ENCODE measurements at places on chromosomes 13 and 19.

DNA sequence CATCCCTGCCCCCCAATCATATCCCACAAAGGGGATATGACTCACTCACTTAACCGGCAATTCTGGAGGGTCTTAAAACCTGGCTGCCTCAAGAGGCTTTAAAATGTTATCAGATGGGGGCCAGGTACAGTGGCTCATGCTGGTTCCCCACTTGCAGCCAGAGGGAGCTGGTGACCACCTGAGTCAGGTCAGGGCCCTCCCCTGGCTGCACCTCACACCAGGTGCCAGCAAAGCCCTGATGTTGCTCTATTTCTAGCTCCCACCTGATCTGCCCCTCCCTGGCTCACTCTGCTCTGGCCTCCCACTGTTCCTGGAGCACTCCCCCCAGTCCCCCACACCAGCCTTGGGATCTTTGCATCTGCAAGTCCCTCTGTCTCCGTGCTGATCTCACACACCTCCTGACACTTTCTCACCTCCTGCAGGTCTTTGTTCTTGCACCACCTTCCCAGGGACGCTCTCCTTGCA, 14.2 kb downstream of the HPN start:
- no peak for DNase-seq

DNA sequence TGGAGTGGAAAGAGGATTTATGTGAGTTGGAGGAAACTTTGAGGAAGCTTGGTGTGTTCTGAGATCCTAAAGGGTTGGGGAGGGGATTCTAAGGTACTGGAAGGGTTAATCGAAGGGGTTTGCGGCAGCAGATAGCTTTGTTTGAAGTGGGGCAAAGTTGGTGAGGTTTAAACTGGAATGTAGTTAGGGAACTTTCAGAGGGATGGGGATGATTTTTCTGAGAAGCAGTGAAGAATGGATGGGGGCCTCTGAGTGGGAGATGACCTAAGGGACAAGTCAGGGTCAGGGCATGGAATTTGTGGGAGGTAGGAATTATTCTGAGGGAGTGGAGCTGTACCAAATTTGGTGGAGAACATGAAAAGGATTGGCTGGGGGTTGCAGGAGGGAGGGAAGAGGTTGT, 3.9 kb downstream of the SAE1 start:
- DNase-seq, result no peak

DNA sequence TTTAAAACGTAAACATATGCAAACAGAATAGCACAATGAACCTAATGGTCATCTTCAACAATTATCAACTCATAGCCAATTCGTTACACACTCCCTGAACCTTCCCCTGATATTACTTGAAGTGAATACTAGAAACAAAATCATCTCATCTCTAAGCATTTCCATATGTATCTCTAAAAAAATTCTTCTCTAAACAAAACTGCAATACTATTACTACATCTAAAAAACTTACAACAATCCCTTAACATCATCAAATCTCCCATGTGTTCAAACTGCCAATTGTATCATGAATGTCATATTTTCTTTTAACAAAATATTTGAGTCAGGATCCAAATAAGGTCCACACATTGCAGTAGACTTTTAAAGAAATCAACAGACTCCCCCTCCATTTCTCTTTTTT, 61.4 kb downstream of the FRY start:
- no peak for DNase-seq

GRCh38 chr19:46426506-46427162, 2.1 kb downstream of the PNMA8C start:
- no peak for DNase-seq

GRCh38 chr19:4691373-4691772, 21.2 kb upstream of the MYDGF start:
- DNase-seq, result no peak

- DNase-seq, result no peak
Observed at GRCh38 chr19:17127671-17128070, 52.1 kb downstream of the MYO9B start.

GRCh38 chr13:46113596-46113995, 8.8 kb upstream of the CPB2 start:
- no peak for DNase-seq

DNA sequence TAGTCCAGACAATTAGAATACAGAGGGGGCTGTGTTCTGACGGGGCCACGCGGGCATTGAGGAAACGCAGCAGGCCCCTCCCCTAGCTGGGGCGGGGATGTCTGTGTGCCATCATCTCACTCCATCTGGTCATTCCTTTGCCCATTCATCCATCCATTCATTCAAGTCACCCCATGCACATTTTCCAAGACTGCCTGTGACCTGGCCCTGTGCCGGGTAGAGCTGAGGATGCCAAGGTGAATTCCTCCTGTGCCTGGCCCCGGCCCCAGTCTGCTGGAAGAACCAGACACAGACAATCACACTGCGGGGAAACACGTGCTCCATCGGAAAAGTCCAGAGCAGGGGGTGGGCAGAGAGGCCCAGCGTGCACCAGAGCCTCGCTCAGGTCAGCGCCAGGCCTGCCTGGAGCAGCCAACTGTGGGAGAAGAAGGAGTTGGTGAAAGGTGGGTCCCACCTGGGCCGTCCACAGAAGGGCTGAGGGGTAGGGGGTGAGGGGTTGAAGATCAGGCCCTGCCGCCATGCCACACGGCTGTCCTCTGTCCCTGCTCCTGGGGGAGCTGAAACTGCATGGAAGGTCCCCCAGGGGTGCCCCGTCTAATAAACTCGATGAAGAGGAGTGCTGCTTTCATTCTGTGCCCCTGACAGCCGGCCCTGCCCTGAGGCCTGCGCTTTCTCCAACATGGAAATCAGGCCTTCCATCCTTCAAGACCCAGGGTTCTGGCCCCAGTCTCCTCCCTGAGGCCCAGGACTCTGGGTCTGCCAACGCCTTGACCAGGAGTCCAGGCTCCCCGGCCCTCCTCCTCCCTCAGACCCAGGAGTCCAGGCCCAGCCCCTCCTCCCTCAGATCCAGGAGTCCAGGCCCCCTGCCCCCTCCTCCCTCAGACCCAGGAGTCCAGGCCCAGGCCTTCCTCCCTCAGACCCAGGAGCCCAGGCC, 1.6 kb upstream of the CACNG6 start:
- no peak for DNase-seq

DNA sequence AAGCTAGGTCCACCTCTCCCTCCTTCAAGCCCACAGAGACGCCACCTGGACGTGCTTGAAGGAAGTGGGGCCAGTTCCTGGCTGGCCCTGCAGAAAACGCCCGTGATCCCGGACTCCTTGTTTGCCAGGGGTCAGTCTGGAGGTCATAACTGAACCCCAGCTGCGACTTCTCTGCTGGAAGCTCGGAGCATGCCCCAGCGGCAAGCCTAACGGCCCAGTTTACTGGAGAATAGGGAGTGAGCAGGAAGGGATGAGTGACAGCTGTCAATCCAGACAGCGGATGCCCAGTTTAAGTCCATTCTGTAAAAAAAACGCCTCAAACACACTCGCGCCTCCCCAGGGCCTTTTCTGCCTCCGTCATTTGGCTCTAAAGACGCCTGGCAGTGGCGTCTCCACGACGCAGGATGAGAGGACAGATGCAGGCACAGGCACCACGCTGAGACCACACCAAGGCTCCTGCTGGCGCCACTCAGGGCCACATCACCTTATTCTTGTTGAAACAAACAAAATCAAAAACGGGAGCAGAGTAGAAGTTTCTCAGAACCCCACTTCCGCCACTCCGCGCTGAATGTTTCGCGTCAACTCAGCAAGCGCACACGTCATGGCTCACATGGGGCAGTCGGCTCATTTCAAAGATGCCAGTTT, 57.6 kb downstream of the RASA3 start:
- peak; percentile 57 for DNase-seq

DNA sequence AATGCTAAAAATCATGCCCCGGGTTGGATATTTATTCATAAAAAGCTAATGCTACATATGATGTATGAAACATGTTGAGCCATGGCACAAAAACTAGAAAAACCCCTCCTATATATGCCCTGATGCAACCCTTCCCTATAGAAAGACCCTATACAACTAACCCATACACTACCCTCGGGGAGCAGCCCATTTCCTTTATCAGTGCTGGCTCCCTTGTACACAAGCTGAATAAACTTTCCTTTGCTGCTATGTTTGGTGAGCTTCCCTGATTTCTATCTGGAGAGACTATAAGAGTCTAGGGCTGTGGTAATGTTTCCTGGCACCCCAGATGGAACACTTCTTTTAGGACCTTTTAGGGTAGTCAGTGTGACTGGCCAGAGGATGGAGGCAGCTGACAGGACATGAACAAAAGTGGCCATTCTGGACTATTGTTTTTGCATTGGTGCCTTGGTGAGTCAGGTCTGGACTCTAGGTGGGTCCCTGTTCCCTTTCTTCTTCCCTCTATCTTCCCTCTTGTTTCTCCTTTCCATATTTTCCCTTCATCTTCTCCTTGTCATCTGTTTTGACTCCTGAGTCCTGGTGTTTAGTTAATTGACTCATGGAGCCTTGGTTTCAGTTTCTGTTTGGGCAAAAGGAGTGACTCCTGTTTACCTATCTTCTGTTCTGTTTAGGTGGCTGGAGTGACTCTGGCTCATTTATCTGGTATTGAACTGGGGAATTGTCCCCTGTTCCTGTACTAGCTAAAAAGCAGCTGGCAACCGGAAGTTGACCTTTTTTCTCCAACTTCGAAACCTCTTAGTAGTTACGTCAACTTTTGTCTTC, 1321.8 kb upstream of the PCDH9 start:
- DNase-seq, result no peak

DNA sequence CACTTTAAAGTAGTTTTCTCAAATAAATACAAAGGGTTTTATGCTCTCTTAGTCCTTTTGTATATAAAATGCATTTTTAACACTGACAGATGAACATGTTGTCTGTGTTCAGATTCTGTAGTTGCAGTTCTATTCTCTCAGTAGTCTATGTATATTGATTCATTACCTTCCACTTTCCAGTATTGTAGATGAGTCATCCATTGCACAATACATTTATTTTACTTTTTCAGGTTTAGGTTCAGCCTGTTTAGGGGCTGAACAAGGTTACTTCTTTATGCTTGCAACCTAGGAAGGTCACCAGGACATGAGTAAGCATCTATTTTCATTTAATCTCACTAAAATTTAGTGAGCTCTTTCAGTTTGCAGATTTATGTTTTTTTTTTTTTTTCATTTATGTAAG, 173.6 kb downstream of the NALCN start:
- DNase-seq, result no peak

GRCh38 chr13:100304229-100304628, 215.3 kb downstream of the PCCA start:
- no peak for DNase-seq

GRCh38 chr13:50577806-50578205, 265.7 kb downstream of the DLEU7 start:
- no peak for DNase-seq

DNA sequence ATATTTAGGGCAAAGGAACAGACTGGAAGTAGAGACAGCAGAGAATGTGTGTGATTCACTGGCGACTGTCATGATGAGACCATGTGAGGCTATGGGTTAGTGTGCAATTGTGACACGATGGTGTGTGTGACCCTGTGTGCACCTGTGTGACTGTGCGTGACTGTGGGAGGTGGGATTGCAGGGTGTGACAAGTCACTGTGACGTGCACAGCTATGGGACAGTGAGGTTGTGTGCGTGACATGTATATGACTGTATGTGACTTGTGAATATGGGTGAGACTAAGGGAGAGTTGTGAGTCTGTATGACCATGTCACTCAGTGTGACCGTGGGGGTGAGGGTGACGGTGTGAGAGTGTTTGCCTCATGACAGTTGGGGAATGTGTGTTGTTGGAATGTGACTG, 3.4 kb upstream of the GIPR start:
- DNase-seq, result no peak

GRCh38 chr19:15253513-15253912, 21.3 kb upstream of the EPHX3 start:
- DNase-seq, result no peak

DNA sequence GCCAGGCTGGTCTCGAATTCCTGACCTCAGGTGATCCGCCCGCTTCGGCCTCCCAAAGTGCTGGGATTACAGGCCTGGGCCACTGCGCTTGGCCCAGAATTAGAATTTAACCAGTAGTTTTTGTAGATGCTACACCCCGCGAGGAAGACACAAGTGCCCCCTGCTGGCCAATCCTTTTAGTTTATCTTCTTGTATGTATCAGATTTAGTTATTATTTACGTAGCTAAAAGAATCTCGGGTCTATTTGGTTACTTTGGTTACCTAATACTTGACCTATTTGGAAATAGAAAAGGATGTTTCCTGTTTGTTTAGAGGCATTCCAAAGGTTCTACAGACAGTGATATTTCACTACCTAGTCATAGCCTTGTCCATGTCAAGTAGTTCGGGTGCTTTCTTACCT, 22.0 kb downstream of the MUC16 start:
- DNase-seq, result no peak

DNA sequence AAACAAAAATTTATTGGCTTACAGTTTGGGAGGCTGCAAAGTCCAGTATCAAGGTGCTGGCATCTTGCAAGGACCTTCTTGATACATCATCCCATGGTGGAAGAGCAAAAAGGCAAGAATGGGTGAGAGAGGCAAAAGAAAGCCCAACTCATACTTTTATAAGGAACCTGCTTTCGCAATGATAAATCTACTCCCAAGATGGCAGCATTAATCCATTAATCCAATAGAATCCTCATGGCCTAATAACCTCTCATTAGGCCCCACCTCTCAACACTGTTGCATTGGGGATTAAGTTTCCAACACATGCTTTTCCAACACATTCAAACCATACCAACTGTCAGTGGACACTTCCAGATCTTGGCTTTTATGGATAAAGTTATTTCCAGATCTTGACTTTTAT, 48.7 kb upstream of the ZNF507 start:
- no peak for DNase-seq

GRCh38 chr13:113337556-113337955, 26.4 kb downstream of the GRTP1 start:
- DNase-seq, result no peak

DNA sequence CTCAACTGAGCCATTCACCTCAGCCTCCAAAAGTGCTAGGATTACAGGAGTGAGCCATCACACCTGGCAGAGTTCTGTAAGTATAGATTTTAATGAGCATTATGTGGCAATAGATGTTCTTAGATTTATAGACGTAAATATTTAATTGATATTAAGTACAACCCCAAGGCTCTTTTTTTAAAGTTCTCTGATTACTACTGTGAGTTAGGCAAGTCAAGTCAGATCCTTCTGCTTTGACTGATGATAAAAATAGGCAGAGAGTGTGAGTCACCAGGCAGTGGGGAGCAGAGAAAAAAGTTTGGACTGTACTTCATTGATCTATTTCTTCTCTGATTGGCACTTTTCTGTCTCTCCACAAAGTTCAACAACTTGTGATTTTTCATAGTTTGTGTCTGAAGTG, 1379.9 kb downstream of the UQCRFS1 start:
- no peak for DNase-seq
